ENCODE measurements at places on chromosomes 3 and 15.

DNA sequence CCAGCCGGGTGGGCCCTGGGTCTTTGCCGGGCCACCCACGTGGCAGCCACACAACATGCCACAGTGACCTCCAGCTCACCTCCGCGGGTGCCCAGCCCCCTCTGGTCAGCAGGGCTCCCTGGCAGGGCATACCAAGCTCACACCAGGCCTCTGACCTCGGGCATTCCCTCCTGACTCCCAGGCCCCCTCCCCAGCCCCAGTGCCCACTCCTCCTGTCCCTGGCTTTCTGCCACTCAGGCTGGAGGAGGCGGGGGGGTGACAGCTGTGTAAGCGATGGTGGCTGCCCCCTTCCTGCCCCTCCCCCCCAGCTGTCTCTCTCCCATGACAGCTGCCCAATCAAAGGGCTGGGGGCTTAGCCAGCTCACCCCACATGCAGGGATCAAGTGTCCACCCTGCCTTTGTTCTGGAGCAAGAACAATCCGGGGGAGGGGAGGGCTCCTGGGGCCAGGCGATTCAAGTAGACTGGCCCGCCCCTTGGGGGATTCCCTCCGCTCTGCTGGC lies 3.3 kb downstream of the PCBP4 start:
- no peak for DNase-seq

DNA sequence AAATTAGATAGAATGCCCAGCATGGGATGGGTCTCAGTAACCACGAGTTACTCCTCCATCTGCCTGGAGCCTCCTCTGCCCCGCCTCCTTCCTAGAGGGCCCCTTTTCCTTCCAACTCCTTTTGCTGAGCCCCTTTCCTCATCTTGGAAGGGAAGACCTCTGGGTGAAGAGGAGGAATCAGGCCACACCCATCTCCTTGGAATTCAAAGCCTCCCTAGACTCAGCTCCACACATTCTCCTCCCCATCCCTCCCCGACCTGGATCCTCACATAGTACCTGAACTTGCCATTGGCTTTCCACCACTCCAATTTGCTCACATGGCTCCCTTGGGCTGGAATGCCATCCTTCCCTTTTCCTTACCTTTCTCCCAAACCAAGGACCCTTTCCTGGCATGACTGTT lies 128.8 kb downstream of the SMAD6 start:
- DNase-seq, result no peak

DNA sequence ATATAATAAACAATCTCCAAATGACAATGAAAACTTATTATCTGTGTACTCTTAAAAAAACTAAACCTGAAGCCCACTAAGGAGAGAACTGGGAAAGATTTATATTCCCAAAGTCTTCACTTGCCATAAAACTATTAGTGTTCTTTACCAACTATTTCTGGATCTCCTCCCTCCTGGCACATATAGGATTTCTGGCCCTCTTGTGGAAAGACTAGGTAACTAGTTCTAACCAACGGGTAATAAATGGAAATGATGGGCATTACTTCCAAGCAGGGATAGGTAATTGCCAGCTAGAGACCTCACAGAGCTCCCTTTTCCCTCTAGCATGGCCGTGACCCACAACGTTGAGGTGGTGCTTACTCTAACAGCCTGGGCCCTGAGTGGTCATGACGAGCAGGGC lies 110.1 kb downstream of the DNAH12 start:
- DNase-seq, result no peak

DNA sequence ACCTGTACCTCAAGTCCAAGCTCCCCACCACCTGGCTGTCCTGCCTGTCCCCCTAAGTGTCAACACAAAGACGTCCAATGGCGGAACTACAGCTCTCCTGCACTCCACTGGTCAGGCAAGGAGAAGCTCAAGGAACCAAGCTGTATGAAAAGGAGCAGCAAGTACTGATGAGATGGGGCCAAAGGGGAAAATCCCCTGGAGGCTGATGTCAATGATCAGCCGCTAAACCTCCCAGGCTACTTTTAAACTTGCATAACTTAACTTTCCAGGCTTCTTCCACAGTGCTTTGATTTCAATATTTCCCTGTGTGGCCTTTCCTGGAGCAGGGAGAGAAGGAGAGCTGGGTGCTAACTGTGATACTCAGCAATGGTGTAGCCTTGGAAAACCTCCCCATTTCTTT lies 35.0 kb downstream of the TM4SF4 start:
- DNase-seq, result no peak

DNA sequence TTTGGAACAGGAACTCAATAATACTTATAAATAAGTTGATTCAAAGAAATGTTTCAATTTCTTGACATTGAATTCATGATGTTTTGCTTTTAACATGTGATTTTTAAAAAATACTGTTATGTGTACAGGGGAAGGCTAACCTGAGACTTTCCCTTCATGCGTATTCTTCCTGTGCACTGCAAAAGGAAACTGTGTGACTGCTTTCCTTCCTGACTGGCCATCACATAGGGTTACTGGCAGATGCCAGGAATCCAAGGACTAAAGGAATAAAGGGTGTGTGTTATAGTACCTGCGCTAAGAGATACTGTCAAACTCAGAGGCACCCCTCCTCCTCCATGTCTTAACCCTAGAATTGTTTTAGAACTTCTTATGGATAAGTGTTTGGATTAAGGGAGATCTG lies 236.0 kb downstream of the UBE2E2 start:
- DNase-seq, result no peak

Data from activated T-cell treated with anti-CD3 and anti-CD28 coated beads, Interleukin-2, amount 50 U/mL, for 1 hour (primary cell).